ENCODE measurements at places on chromosomes 12 and 14. TPM values are rescaled to one million over a fixed set of nuclear protein-coding genes. Genes with fewer than 3 reads are reported as not detected.

GRCh38 chr14:36515896-36516718, 3.9 kb downstream of the NKX2-1 start:
- no peak for DNase-seq

GRCh38 chr12:122921917-122922316, 26.0 kb upstream of the VPS37B start:
- no peak for DNase-seq

GRCh38 chr12:88419794-88420193, 160.5 kb downstream of the KITLG start:
- no peak for DNase-seq

DNA sequence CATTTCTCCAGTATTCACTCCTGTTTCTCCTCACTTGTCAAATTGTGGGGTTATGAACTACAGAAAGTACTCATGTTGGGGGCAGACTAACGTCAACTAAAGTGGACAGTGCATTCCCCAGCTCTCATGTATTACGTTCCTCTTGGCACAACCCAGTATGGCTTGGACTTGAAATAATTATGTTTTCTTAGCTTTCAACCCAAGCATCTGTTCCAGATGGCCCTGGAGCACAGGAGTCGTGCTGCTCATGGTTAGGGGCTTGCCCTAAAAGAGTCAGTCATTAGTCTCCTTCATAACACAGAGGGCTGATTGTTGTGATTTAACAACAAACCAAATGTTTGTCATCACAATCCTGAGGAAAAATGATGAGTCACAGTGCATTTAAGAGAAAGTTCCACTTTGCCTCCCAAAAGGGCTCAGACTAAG, 154.4 kb downstream of the RPAP3 start:
- DNase-seq: no peak

GRCh38 chr12:43237238-43237879, 314.6 kb downstream of the ADAMTS20 start:
- no peak for DNase-seq

- no peak for DNase-seq
Observed at GRCh38 chr14:60753264-60754119, 18.9 kb downstream of the MNAT1 start.

DNA sequence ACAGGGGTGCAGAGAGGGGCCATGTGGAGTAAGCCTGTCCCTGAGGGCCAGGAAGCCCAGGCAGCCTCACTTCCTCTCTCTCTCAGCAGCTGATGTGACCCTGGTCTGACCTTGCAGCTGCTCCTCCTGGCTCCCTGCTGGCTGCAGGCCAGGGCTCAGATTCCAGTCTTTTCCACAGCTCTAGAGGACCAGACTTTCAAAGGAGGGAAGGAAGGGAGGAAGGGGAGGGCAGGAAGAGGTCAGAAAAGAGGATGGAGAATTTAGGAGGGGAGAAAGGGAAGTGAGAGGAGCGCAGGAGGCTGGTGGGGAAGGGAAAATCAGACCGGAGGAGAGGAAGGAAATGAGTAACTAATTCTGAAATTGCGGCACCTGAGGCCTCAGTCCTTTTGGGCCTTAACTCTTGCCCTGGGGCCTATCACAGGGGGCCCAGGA, 40.9 kb upstream of the VASH1 start:
- peak; percentile 62 for DNase-seq

- DNase-seq: no peak
Observed at GRCh38 chr14:75445236-75445635, 17.4 kb downstream of the JDP2 start.

DNA sequence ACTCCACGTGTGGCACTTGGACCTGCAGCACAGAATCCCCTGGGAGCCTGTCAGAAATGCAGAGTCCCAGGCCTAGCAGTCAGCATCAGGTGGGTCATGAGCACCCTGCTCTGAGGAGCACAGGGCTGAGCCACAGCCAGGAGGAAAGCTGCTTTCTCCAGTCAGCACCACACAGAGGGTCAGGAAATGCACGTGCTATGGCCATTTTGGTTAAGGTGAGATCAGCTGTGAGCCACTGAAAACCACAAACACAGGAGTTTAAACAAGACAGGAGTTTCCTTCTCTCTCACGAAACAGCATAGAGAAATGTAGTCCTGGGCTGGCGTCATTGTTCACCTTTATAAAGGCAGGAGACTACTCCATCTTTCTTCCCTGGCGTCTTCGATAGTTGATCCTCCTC, 204.5 kb upstream of the SFSWAP start:
- DNase-seq: no peak

GRCh38 chr14:70816525-70816924, 7.2 kb upstream of the MAP3K9 start:
- DNase-seq: no peak

DNA sequence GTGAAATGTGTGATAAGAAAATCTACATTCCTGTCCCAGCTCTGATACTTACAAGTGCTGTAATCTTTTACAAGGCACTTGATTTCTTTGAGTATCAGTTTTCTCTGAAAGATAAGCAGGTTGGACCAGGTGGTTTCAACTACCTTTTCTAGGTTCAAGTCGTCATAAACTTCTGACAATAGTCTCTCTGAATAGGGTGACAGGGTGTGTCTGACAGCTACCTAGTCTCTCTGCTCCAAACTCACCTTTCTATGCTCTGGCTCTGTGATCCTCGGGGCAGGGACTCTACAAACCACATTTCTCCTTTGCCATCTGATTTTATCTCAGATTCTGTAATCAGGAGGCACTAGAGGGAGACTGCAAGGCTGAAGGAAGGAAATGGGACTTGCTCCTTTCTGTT, 137.7 kb upstream of the SYT1 start:
- DNase-seq: no peak

DNA sequence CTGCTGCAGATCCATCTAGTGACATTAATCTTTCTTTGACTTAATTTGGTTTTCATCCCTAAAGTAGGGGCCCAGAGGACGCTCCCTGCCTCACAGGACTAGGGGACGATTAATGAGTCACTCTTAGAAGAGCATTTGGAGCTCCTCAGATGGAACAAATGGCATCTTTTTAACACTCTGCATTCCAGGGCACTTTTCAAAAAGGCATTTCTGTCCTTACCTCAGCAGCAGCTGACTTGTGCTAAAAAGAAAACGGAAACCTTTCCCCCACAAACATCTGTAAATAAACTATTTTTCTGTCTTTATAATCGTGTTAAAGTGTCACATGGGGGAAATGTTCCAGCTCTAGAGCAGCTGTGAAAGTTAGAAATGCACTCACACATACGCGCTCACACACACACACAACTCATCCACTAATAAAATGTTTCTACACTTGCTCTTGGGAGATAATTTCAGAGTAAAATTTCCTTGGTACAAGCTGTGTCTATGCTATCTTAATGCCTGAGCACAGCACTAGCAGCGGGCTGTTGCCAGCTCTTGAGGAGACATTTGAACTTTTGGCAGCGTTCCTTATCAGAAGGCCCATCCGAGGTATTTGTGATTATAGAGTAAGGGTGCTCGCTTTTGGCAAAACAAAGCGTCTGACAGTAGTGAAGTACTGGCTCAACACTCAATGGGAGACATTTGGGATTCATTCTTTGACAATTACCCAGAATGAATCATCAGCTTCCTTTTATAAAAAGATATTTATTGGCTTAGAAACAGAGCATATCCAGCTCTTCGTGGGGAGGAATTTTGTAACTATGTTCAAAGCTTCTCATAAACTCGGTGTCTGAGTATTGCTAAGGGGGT, 141.3 kb downstream of the PLXNC1 start:
- no peak for DNase-seq

GRCh38 chr12:108008163-108008905, 120.8 kb upstream of the WSCD2 start:
- no peak for DNase-seq

DNA sequence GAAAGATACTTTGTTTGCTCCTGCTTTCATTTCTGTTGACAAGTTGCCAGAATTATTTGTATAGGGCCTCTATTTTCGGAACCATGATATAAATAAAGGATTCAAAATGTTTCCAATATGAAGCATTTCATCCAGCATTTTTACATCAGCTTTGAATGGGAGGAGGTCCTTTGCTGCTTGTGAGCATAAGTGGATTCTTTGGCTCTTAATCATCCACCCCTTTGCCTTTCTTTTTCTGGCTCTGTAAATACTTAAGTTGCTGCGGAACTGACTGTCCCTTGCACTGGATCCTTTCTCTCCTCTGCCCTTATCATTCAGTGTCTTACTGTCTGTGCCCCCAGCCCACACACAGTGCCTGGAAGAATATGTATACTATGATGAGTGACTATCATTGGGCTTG, 357.3 kb upstream of the RGS6 start:
- no peak for DNase-seq

Gene PTPN6
- total RNA-seq: 41.0 TPM

Gene BRMS1L
- total RNA-seq: 3.5 TPM

Gene SMOC1
- 21.9 TPM for total RNA-seq

Gene INHBC
- total RNA-seq: 102 TPM

Gene IL23A
- total RNA-seq: 0.25 TPM

Gene ARHGEF25
- 2.3 TPM for total RNA-seq

Gene SLC17A8
- 3.9 TPM for total RNA-seq
